ENCODE measurements at places on chromosomes 16 and 17. TPM values are rescaled to one million over a fixed set of nuclear protein-coding genes. Genes with fewer than 3 reads are reported as not detected.

The LRRC36 gene
- not detected for total RNA-seq

The NKD1 gene
- total RNA-seq: 0.12 TPM

The SDR42E1 gene
- total RNA-seq: not detected

The SLFN11 gene
- total RNA-seq: 46.7 TPM

The PRSS22 gene
- total RNA-seq: not detected

The MAP1LC3B gene
- 75.3 TPM for total RNA-seq

The RANBP10 gene
- 5.7 TPM for total RNA-seq

The ELOB gene
- 671 TPM for total RNA-seq

The MIEF2 gene
- 13.6 TPM for total RNA-seq

The PPL gene
- total RNA-seq: 145 TPM

The ADAP2 gene
- not detected for total RNA-seq

The MEOX1 gene
- 0.25 TPM for total RNA-seq
